ENCODE measurements at places on chromosomes 5 and 9.

GRCh38 chr9:7816021-7816420, 16.4 kb upstream of the DMAC1 start:
- DNase-seq: peak; percentile 77

GRCh38 chr9:108994695-108995094, 18.6 kb downstream of the CTNNAL1 start:
- peak; percentile 95 for DNase-seq

DNA sequence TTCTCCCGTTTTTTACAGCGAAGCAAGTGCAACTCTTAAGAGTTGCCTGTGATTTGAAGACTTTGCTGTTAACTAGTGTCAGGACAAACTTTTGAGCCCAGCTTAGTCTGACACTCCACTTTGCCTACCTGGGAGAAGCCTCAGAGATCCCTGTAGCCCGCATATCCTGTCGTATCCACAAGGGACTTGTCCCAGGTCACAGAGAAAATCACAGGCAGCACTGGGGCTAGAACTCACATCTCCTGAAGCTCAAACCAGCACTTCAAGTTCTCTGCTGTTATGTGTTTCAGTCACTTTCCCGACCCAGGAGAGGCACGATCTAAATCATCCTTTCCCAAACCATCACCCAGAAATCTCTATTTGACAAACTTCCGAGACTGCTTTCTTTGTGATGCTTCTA, 584.5 kb downstream of the ACTL7B start:
- DNase-seq: no peak

- DNase-seq: peak; percentile 85
Measured at GRCh38 chr9:126965541-126966428, 51.2 kb downstream of the RALGPS1 start.

DNA sequence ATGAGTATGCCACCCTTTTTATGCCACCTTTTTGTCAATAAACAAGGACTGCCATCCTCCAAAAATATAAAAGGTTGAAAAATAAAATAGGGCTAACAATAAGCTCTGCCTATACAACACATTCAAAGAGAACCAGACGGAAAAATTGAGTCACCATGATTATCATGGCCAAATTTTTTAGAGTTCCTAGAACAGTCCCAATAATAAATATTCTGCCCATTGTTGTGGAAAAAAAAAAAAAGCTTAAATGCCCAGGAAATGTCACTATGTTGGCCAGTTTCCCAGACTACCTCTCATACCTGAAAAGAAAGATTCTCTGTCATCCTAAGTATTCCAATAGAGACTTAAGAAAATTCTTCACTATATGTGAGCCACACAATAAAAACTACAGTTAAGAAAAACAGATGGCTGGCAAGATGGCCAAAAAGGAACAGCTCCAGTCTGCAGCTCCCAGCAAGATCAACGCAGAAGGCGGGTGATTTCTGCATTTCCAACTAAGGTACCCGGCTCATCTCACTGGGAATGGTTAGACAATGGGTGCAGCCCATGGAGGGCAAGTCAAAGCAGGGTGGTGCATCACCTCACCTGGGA, 149.0 kb downstream of the TMEM161B start:
- no peak for DNase-seq

DNA sequence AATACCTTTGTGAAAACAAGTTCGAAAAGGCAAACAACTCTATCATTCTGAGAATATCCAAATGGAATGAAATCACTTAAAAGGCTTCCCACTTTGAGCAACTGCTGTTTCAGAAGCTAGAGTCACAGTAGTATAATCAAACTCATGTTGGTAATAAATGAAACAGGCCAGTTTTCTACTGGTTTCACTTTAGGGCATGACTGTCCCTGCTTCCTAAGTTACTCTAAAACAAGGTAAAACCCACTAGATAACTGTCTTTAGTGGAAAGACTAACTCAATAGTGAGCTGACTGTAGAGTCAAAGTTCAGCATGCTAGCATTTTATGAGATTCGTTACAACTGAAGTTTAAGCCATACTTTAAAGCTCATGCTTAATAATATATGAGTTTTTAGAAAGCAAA, 6.0 kb downstream of the CDC26 start:
- no peak for DNase-seq

GRCh38 chr5:155556700-155557099, 543.1 kb downstream of the KIF4B start:
- DNase-seq: no peak

DNA sequence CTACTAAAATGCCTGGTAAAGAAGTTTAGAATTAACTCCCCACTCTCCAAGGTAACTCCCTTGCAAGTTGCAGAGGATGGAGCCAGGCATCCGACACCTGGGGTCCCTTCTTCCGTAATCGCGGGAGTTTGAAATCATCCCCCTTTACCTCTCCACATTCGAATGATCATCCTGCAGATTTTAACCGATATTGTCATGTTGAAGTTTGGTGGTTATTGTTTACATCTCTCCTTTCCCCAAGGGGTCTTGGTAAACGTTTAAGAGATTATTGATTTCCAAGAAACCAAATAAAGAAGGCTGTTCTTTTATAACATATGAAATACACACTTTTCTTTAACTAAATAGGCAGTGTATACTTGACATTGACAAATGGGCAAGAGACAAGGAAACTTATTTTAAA, 26.7 kb downstream of the NR2F1 start:
- DNase-seq: no peak

DNA sequence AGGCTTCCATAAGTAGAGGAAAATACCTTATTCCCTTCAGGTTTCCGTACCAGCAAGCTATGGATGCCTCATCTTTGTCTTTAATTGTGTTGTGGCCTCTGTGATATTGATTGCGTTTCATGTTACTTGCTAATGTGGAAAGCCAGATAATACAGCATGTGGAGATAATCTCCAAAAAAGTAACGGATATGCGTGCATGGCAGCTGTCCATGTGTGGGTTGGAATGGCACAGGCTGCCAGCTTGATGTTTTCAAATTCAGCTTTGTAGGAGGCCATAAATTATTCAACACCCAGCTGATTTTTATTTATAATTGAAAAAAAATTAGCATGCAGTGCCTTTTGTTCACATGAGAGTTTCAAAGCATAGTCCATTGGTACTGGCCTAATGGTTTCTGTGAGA, 144.9 kb downstream of the GIN1 start:
- DNase-seq: peak; percentile 47

DNA sequence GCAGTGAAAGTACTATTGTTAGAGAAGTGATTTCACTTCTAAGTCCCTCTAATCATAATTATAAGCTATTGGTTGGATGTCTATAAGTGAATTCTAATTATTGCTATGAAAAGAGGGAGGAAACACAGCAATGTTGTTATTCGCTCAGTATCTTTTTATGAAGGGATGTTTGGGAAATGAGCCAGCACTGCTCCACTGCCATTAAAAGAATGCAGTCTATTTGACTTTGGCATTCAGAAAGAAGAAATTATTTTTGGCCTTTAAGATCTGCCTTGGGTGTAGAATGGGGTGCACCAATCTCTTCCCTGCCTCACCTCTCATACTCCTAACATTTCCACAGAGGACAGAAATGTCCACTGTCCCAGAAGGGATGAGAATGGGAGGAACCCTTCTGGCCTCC, 332.0 kb downstream of the SPATA31D1 start:
- no peak for DNase-seq

DNA sequence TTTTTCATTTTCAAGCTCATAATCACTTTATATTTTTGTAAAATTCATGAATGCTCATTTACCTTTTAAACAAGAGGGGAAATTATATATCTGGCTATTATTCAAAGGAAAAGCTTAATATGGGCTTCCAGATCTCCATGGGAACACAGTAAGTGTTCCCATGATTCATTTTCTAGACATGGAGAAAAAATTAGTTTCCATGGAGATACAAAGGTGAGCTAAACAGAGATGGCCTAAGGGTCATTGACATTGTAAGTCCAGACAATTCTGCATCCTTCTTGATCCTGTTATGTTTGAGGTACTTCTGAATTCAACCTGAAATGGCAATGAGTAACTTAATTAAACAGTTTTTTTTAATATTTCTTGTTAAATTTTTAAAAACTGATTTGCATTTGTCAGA, 341.4 kb upstream of the PRR16 start:
- no peak for DNase-seq

DNA sequence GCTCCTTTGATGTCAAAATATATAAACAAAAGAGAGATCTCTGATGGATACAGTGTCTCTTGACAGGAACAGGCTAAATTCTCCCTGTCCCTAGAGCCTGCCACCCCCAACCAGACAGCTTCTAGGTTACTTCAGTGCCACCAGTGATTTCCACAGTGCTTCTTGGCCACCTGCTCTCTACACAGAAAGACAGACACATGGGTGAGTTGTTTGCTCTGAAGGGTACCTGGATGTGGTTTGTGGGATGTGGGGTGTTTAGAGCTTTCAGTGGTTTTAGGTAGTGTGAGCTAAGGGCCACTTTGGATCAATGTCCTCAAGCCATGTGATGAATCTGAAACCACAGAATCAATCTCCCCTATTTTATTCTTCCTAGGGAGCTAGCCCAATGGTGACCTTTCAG, 125.4 kb downstream of the ANKRD18B start:
- no peak for DNase-seq

DNA sequence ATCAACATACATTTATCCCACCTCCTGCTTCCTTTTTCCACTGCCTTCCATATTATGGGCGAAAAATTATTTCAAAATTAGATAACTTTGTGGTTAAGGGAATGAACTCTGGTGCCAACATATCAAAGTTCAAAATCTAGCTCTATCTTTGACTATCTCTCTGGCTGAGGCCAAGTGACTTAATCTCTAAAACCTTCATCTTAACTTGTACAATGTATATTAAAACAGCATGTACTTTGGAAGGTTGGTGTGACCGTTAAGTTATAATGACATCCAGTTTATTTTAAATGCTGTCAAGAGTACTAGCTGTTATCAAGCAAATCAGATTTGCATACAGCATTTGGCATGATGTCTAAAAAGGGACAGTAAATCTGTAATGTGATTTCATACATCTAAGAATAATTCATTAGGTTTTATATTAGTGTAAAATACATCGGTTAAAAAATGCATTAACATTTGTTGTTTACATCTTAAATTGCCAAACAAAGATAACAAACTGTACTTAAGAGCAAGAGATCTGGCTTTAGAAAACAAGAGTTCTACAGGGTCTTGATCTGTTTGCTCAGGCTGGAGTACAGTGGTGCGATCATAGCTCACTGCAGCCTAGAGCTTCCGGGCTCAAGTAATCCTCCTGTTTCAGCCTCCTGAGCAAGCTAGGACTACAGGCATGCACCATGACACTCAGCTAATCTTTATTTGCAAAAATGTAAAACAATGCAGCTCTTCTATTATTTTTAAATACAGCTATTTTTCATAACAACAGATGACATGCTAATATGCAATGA, 102.8 kb downstream of the CDH18 start:
- no peak for DNase-seq

GRCh38 chr5:51567636-51568035, 184.4 kb downstream of the ISL1 start:
- no peak for DNase-seq

DNA sequence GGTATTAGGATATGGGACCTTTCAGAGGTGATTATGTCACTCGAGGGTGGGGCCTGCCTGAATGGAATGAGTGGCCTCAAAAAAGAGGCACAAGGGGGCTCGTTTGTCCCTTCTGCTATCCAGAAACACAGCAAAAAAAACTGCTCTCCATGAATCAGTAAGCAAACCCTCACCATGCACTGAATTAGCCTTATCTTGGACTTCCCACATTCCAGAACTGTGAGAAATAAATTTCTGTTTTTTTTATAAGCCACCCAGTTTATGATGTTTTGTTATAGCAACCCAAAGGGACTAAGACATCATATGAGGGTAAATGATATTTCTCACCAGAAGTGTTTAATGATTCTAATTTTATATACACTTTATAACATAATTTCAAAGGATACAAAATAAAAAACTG, 476.6 kb upstream of the EDIL3 start:
- DNase-seq: no peak

DNA sequence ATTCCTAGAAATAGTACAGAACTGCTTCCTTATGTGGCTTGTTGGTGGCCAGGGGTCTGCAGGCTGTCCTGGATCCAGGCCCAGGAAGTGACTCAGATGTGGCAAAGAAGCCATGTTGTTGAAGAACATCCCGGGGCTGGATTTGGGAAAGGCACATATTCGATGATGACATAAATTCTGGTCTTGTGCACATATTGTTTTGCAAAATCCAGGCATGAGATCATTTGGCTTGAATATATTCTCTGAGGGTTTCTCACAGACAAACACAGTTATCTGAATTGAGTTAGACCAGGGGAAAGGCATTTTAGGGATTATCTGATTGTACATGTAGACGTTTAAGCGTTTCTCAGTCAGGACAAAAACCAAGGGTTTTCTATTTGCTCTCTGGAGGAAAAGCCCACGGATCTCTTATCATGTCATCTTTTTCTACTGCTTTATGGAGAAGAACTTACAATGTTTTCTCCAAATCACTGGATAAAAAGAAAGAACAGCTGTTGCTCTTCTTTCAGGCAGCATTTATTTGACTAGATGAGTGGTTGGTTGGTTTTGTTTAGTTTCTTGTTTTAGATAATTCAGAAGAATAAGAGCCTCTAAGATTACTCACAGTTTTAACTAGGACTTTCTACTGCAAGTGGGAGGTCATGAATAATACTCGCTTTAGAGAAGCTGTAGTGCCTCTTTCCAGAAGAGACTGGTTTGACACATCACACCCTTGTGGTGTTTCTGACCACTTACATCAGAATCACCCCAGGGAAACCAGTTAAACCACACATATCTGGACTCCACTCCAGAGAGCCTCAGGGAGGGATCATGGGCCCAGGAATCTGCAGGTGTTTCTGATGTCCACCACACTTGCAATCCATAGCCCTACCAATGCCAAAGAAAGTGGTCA, 29.5 kb upstream of the LHFPL2 start:
- DNase-seq: no peak

DNA sequence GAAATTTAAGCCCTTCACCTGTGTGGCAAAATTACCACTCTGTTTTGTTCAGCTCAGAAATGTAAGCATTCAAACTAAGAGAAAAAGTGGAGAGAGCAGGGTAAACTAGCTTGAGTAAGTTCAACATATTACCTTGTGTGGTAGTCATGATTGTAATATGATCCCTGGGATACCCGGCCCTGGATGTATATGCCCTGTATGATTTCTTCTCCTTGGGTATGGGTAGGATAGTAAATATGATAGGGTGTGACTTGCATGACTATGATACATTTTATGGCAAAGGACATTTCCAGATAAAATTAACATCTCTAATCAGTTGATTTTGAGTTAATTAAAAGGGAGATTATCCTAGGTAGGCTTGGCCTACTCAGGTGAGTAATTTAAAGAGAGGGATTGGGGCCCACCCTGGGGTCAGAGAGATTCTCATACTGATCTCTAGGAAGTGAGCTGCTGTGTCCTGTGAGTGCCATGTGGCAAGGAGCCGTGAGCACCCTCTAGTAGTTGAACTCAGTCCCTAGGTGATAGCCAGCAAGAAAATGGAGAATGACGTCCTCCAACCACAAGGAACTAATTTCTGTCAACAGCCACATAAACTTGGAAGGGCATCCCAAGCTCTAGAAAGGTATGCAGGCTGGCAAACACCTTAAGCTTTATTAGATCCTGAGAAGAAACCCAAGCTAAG, 62.2 kb upstream of the ANXA1 start:
- DNase-seq: no peak

GRCh38 chr5:23223846-23224245, 283.6 kb upstream of the PRDM9 start:
- DNase-seq: no peak

All from dermis blood vessel endothelial cell (primary cell).